ENCODE measurements at places on chromosomes 3 and 15.

GRCh38 chr3:7964899-7965298 is 536.7 kb upstream of the LMCD1 start:
- DNase-seq, result no peak

GRCh38 chr15:62749036-62749815 is 293.3 kb upstream of the TPM1 start:
- no peak for DNase-seq

DNA sequence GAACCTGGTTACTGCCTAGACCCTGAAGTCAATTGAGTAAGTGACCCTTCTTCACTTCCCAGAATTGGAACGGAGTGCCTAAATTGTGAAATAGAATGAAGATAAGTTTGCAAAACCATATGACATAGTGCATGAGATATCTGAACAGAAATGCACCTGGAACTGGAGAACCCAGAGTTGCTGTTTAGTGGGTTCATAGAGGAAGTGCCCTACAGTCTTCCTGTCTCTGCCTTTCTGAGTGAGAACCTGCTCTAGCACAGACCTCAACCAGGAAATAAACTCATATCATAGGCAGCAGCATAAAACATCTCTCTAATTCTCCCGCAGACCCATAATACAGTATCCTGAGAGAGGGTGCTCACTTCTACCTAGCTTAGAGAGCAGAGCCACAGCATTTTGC is 82.9 kb downstream of the EOMES start:
- no peak for DNase-seq

GRCh38 chr15:33852570-33852969 is 115.7 kb upstream of the CHRM5 start:
- no peak for DNase-seq

GRCh38 chr15:43143203-43143941 is 10.0 kb downstream of the TMEM62 start:
- DNase-seq, result no peak

DNA sequence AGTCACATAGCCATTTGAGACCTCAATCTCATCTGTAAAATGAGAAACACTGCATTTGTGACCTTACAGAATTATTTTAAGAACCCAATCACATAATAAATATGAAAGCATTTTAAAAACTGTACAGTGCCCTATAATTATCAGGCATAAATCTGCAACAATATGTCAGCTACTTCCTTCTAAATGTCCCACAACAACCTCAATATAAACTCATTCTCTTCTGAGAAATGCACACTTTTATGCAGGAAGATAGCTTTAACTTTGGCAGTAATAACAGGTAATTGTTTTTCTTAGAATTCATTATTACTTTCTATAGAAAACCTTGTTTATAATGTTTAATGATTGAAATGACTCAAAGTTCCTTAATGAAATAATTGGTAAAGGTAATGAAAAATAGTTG is 400.7 kb upstream of the AGTR1 start:
- DNase-seq, result no peak

DNA sequence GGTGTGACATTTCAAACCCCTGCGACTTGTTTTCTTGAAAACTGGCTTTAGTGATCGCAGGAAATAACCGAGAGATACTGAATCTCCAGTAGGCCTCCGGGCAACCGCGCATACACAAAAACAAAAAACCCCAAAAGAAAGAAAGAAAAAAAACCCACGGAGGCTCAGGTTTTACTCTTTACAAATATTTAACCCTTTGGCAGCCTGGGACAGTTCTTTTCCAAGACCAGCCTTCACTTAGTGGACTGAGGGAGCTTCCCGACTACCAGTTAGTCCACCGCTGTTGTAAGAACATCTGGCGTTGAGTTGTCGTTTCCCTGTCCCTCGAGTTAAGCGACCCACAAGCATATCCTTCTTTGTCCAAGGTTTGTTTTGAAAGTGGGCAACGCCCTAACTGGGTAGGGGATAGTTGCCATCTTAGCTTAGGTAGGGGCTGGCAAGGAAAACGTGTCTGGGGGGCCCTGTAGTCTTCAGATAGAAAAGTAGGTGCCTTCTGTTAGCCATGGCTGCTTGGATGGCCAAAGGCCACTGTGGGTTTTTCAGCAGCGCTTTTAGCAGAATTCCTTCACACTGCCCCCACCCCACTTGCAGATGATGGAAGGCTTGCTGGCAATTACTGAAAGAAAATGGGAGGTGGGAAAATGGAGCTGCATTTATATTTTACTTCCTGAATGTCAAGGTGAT is 6.9 kb downstream of the ISL2 start:
- no peak for DNase-seq

GRCh38 chr15:58213587-58214338 is 75.6 kb downstream of the AQP9 start:
- no peak for DNase-seq

- DNase-seq, result no peak
Measured at GRCh38 chr15:82714016-82714415, 4.3 kb upstream of the AP3B2 start.

DNA sequence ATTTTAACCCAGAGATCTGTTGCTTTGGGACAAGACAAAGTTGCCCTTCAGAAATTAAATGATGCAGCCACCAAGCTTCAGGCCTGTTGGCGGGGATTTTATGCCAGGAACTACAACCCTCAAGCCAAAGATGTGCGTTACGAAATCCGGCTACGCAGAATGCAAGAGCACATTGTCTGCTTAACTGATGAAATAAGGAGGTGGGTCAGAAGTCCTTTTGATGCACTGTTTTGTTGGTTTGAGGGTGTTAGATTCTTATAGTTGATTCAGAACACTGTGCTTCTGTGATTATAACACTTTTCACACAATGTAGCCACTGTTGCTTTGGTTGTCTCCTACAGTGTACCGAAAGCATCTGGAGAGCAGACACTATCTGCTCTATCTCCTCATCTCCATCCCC is 20.8 kb upstream of the NXPE3 start:
- no peak for DNase-seq

DNA sequence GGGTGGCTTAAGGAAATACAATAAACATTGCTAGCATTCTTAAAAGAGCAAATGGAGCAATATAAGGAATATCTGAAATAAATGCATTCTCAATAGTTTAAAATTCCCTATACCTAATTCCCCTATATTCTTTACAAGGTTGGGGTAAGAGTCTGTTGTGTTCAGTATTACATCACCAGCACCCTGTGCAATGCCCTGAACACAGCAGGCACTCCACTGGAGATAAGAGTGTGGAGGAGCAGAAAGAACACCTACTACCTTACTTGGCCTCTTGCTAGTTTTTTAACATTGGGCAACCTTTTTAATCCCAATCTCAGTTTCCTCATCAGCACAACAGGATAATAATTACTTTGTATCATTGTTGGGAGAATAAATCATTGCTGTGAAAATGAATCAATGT is 140.2 kb upstream of the PLXND1 start:
- no peak for DNase-seq

GRCh38 chr3:10910367-10910766 is 82.2 kb upstream of the SLC6A1 start:
- no peak for DNase-seq

DNA sequence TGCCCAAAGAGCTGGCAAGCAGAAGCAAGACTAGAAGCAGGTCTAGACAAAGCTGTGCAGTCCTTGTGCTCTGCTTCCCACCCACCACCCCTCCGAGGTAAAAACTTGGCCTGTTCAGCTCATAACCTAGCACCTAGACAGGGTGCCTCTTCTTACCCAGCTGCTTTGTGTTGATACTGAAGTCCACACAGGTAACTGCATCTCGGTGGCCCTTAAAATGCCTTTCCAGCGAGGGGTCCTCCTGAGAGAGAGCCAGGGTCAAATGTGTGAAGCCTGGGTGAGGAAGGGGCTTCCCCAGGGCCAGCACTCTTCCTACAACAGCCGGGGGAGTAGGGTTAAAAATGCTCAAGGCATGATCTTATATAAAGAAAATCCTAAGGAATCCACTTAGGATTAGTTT is 3.4 kb downstream of the POC1A start:
- DNase-seq, result no peak

DNA sequence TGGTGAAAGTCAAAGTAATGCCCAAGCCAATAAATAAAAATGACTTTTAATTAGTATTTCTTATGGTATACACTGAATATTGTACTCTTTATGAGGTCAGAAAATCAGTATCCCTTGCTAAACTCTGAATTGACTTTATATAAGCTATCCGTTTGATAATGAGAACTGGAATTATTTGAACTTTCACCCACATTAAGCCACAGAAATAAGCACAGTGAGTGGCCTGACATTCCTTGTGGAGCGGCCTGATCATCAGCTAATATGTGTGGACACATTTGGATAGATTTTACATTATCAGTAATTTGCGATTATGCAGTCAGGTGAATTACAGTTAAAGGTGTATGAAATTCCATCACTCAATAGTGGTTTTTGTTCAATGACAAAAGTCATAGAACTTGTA is 136.0 kb upstream of the CBLB start:
- DNase-seq, result no peak

GRCh38 chr15:79381593-79381992 is 50.5 kb upstream of the MINAR1 start:
- DNase-seq, result no peak

DNA sequence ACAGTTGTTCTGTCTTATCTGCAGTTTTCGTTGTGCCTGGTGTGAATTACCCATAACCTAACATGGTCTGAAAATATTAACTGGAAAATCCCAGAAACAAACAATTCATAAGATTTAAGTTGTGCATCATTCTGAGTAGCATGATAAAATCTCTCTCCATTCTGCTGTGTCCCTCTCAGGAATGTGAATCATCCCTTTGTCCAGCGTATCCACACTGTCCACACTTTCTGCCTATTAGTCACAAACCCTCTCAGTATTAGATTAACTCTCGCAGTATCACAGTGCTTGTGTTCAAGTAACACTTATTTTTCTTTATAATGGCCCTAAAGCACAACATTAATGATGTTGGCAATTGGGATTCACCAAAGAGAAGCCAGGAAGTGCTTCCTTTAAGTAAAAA is 203.2 kb downstream of the CGGBP1 start:
- DNase-seq, result no peak

- DNase-seq, result no peak
Measured at GRCh38 chr15:77637851-77638692, 5.4 kb upstream of the LINGO1 start.

GRCh38 chr15:57138349-57138788 is 219.9 kb downstream of the TCF12 start:
- DNase-seq, result no peak

- DNase-seq, result no peak
Measured at GRCh38 chr3:31502803-31503221, 29.9 kb upstream of the STT3B start.
